ENCODE measurements at places on chromosomes 3 and 15. TPM values are rescaled to one million over a fixed set of nuclear protein-coding genes. Genes with fewer than 3 reads are reported as not detected.

DNA sequence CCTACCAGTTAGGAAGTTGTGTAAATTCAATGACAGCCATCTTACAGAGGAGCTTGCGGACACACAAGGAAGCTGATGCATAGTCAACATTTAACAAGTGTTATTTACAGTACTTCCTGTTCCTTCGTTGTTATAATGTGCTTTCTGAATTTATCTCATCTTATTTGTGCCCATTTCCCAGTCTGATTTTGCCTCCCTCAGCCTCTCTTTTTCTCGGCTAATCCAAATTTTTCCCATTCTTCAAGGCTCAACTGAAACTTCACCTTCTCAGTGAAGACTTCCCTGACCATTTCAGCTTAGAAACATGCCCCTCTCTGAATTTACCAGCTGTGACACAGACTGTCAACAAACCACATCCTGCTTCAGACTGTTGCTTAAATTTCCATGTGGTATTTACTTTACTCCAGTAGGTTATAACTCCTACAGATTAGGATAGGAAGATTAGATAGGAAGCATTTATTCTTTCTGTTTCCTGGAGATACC, 55.7 kb upstream of the CP start:
- no peak overlapping the region for H3K4me3 ChIP-seq
- peak overlapping the region; percentile 61 for H3K27ac ChIP-seq
- peaks cover 4% of the 10 kb centered on the region for H3K4me1 ChIP-seq
- H3K36me3 ChIP-seq = no peaks in the 10 kb centered on the region

DNA sequence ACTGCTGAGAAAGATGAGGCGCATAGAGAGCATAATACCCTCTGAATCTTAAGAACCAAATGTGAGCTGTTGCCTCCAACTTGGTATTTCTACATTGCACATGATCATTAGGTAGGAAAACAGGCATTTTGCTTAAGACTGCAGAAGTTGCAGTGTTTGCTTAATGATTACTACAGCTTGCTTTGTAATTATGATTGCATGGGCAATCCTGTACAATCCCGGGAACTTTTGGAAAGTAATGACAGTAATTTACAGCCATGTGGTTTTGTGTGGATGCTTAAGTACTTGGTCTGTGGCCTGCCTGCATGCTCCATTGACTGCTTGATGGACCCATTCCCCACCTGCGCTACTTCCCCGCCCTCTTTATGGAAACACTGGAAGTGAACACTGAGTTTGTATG, 301.1 kb downstream of the DIPK2A start:
- no peaks in the 10 kb centered on the region for H3K27me3 ChIP-seq
- no peak for DNase-seq
- no peak overlapping the region for H3K27ac ChIP-seq
- no peaks in the 10 kb centered on the region for H3K4me1 ChIP-seq
- H3K4me3 ChIP-seq = no peak overlapping the region

DNA sequence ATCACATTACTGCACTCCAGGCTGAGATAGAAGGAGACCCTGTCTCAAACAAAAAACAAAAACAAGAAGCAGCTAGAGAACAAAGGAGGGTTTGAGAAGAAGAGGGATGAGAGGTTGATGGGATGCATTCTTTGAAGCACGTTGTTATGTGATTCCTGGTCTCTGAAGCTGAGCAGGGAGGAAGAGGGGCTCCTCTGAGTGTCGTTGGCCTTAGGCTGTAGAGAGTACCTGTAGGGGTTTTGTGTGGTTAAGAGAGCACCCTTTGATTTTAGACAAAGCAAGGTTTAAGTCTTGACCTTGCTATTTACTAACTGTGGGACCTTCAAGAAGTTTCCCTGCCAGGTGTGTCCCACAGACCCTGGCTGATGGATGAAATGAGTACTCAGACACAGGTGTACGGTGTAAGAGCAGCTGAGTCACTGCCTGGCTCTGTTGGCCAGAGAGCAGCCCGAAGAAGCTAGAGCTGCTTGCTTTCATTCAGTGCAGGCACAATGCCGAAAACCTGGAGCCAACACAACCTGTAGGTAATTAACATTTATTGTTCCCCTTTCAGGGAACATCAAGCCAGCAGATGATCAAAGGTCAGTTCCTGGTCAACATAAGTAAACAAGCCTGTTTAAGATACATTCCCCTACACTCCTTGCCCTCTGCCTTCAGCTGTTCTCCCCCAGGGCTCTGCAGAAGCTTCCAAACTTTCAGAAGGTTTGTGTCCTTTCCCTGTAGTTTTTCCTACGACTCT, 67.2 kb downstream of the LRRK1 start:
- H3K36me3 ChIP-seq = no peaks in the 10 kb centered on the region
- no peaks in the 10 kb centered on the region for H3K27me3 ChIP-seq
- H3K4me1 ChIP-seq = no peaks in the 10 kb centered on the region
- no peak for DNase-seq
- H3K27ac ChIP-seq = no peak overlapping the region

DNA sequence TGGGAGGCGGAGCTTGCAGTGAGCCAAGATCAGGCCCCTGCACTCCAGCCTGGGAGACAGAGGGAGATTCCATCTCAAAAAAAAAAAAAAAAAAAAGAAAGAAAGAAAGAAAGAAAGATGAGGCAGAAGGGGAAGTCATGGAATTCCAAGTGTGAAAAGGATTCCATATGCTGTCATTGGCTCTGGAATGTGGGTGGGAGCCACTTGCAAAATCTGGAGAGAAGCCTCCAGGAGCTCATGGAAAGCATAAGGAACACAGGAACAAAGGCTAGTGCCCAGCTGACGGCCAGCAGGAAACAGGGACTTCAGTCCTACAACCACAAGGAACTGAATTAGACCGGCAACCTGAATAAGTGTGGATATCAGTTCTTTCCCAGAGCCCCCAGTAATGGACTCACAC, 12.5 kb upstream of the TRAK1 start:
- no peak overlapping the region for H3K4me3 ChIP-seq
- DNase-seq = no peak
- peaks cover 35% of the 10 kb centered on the region for H3K4me1 ChIP-seq
- H3K27ac ChIP-seq = no peak overlapping the region

GRCh38 chr3:184016811-184017671, 643 bp downstream of the ABCC5 start:
- H3K27ac ChIP-seq = peak overlapping the region; percentile 80
- H3K4me1 ChIP-seq = peaks cover 14% of the 10 kb centered on the region
- H3K4me3 ChIP-seq = peak overlapping the region; percentile 99
- DNase-seq = peak; percentile 85

GRCh38 chr15:82950295-82950694, 2.2 kb downstream of the HOMER2 start:
- H3K36me3 ChIP-seq = no peaks in the 10 kb centered on the region
- no peak overlapping the region for H3K4me3 ChIP-seq
- H3K4me1 ChIP-seq = peaks cover 12% of the 10 kb centered on the region
- DNase-seq = no peak

DNA sequence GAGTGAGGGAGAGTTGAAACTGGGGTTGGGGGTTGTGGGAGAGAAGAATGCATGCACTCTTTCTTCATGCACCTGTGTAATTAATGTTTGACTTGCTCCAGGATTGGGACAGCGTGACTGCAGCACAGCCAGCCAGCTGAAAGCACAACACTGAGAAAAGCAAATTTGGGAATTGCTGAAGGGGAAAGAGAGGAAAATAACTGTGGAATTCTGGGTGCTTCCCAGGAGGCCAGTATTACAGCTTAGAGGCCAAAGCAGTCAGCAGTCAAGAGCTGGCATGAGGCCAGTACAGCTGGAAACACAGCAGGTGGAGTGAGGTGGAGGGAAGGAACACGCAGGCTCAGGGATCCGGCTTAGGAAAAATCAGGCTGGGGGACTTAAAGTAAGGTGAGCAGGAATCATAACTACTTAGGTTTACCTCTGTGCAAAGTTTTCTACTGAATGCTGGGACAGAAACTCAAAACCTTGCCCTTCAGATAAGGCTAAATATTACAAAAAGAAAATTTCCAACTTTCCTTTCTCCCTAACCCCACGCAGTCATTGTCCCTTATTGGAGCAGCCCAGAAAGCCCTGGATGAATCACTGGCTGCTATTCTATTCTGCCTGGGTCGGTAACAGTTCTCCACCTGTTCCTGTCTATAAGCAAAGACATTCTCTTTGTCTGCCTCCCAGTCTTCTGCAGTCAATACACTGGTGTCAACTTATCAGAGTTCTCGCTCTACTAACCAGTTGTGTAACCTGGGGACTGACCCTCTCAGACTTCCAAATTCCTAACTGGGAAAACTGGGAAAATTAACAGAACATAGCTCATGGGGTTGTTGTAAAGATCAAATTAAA, 167.2 kb downstream of the MAGI1 start:
- peaks cover 4% of the 10 kb centered on the region for H3K4me1 ChIP-seq
- H3K36me3 ChIP-seq = no peaks in the 10 kb centered on the region
- DNase-seq = no peak
- H3K27me3 ChIP-seq = no peaks in the 10 kb centered on the region
- no peak overlapping the region for H3K27ac ChIP-seq

GRCh38 chr3:57803647-57804081, 47.6 kb downstream of the SLMAP start:
- no peak overlapping the region for H3K27ac ChIP-seq
- no peaks in the 10 kb centered on the region for H3K36me3 ChIP-seq
- no peak for DNase-seq
- no peaks in the 10 kb centered on the region for H3K27me3 ChIP-seq
- peaks cover 18% of the 10 kb centered on the region for H3K4me1 ChIP-seq

DNA sequence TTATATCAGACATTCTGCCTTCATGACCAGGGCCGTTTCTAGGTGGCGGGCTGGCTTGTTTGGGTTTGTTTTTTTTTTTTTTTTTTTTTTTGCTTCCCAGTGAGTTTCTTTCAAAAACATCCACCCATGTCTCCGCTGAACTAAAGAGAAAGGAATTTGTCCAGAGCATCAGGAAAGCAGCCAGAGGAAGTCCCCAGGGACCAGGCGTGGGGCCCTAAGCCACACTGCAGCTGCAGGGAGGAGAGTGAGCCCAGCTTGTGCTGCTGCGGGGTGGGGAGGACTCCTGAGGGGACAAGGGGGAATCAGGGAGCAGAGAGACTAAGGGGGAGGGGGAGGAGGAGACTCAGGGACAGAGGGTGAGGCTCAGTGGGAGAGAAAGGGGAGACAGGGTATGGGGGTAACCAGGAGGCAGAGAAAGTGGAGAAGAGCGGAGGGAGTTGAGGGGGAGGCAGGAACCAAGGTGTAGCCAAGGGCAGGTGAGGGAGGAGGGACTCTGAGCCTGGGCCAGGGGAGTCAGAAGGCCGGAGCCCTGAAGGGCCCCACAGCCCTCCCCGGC, 49.5 kb downstream of the CYP11A1 start:
- H3K27me3 ChIP-seq = no peaks in the 10 kb centered on the region
- no peak overlapping the region for H3K4me3 ChIP-seq
- H3K4me1 ChIP-seq = peaks cover 2% of the 10 kb centered on the region
- H3K36me3 ChIP-seq = no peaks in the 10 kb centered on the region

The FBLN2 gene
- 32.9 TPM for total RNA-seq

The RLBP1 gene
- total RNA-seq = not detected

The CADM2 gene
- total RNA-seq = 0.55 TPM

The PLXNA1 gene
- 53.5 TPM for total RNA-seq

The GPR171 gene
- total RNA-seq = 3.2 TPM

The SHISA5 gene
- 163 TPM for total RNA-seq

The CNBP gene
- total RNA-seq = 314 TPM

The FRMD4B gene
- total RNA-seq = 60.7 TPM

The CFAP100 gene
- total RNA-seq = not detected

The MRPS22 gene
- total RNA-seq = 31.1 TPM
